ENCODE measurements at places on chromosomes 2 and 18.
A peak's percentile ranks its signal among the peaks of the same experiment; 100 is the strongest.

GRCh38 chr2:28063492-28063962 is 173.0 kb downstream of the BABAM2 start:
- no peak for DNase-seq

DNA sequence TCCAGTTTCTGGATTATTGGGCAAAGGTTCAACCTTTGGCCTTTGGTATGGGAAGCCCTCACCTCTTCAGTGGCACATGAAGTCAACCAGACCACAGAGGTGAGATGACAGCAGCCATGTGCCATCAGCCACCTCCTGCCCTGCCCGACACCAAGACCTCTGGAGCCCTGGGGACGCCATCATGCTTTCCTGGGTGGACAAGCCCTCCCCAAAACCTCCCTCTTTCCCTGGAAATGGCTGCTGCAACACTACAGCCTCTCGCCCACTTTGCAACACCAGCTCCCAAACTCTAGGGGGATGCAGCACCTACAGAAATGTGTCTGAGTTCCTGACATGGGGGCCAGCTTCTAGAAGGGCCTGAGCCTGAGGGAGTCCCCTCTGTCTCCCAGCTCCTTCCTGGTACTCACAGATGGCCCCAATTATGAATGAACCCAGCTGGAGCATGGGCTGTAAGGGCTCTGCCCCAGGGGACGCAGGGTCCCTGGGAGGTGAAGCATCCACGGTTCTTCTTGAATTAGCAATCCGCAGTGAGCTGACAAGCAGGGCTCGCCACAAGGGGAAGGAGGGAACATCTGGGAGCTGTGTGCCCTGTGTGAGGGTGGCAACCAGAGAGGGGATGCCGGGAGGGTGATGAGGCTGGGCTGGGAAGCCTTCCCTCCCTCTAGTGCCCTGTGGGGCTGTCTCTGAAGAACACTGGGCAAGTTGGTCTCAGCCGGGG is 268.5 kb upstream of the HDAC4 start:
- no peak for DNase-seq

- no peak for DNase-seq
Observed at GRCh38 chr2:239944694-239945551, 80.2 kb downstream of the NDUFA10 start.

DNA sequence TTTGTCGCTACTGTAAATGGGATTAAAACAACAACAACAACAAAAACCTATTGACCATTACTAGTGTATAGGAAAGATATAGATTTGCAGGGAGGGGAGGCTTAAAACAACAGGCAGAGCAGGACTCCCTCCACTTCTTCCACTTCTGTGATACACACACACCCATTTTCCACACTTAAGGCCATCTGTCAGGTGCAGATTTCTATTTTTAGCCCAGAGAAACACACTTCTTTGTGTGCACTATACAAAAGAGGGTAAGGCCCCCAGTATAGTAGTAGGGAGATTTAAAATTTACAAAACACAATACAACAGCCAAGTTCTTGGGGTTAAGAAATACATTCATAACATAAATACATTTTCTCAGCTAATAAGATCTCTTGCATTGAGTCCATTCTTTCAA is 22.4 kb downstream of the PTPN2 start:
- no peak for DNase-seq

DNA sequence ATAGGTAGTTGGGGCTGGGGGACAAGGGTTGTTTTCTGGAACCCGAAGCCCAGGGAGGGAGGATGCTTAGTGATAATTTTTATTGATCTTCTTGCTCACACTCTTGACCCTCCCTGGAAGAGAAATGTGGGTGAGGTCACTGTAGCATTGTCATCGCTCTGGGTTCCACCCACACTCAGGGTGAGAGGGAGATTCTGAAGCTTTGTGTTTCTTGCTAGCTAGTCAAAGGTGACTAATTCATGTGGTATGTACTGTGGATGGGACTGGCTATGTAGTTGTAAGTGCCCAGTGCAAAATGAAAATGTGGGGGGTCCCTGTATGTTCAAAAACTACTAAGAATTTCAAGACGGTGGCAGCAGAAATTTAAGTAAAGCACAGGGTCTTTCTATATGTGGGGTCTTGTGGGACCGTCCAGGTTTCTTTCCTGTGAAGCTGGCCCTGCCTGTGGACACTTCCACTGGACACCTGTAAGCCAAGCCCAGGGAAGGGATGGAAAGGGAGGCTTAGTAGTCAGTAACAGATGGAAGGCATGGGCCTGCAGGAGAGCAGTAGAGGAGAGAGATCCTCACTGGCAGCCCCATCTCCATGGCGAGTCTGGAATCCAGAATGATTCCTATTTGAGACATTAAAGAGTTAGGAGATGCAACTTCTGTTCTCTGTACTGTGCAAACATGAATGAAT is 35.0 kb downstream of the TSN start:
- no peak for DNase-seq

DNA sequence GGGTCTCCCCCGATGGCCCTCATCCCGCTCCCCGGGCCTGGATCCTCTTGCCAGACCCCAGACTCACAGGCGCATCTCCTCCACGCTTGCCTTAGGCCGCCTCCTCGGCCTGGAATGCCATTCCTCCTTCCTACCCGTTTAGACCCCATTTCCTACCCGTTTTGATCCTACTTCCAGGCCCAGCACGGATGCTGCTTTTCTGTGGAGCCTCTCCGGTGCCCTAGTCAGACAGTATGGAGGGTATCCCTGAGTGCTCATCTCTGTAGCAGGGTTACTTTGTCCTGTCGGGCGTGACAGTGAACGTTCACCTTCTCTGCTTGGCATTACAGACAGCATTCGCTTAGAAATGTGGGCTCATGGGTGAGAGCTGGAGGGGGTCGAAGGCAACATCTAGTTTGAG is 9.3 kb downstream of the TOGARAM2 start:
- no peak for DNase-seq

GRCh38 chr2:128410035-128410757 is 91.5 kb upstream of the HS6ST1 start:
- no peak for DNase-seq

- no peak for DNase-seq
Observed at GRCh38 chr2:160287476-160287875, 87.4 kb upstream of the ITGB6 start.

GRCh38 chr2:78541088-78541450 is 484.4 kb upstream of the REG3G start:
- DNase-seq, result no peak

DNA sequence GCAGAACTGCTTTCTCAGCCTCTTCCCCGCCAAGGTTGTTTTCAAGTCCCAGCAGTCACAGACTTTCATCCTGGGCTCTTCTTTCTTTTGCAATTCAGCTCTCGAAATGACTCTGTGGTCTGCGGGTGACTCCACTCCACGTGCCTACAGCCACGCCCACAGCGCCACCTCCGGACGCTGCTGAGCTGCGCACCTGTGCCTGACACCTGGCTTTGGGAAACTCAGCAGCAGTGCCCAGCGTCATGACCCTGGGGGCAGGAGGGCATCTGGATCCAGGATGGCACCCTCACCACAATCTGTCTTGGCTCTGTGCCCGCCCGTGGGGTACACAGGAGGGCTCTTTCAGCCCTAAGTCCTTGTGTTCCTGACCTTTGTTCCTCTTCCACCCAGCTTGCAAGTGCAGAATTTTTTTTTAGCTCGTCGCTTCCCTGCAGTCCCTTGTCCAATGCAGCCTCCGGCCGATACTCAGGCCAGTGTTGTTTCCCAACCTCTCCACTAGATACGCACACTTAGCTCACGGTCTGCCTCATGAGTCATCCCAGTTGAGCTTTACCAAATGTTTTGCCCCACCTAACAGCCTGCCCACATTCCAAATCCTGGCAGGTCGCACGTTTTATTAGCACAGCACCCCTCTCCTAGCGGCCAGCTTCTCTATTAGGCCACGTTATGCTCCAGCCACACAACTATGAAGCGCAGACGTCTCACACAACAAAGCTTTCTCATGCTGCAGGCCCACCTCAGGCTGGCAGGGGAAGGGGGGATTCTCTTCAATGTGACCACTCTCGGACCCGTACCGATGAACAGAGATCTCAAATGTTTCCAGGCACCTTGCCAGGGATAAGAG is 6.5 kb upstream of the CAPN10 start:
- DNase-seq, result no peak

DNA sequence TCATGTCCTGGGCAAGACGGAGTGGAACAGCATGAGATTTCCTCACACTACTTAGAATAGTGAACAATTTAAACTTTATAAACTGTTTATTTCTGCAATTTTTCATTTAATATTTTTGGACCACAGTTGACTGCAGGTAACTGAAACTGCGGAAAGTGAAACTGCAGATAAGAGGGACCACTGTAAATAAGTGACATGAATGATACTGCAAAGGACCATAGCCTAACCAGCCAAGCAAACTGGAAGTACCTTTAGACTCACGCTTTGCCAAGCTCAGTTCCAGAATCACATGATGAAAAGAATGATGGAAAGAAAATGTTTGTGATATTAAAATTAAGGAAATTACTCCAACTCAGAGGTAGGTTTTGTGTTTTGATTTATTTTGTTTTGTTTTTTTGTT is 94.6 kb upstream of the ITGA4 start:
- DNase-seq, result no peak

GRCh38 chr2:77579076-77579769 is 57.0 kb upstream of the LRRTM4 start:
- no peak for DNase-seq

DNA sequence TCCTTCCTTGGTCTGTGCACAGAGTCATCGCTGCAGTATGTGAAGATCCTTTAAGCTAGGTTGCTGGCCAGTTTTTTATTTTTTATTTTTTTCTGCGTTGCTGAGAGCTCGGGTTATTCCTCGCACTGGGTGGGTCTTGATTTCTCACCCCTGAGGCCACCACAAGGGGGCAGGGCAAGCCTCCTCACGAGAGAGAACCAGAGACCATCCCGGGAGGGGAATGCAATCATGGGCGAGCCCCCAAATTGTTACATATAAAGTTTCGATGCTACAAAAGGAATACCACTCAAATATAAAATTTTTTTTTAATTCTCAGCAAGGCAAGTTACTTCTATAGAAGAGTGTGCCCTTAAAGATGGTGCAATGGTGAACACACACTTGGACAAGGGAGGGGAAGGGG is 24.9 kb downstream of the HTR2B start:
- DNase-seq, result no peak

- peak; percentile 91 for DNase-seq
Observed at GRCh38 chr2:27409321-27410073, at the start of gene PPM1G. Gene PPM1G, minus strand, starts transcription at chr2:27409591. Its CDS starts 169 bp downstream, at chr2:27409422.

DNA sequence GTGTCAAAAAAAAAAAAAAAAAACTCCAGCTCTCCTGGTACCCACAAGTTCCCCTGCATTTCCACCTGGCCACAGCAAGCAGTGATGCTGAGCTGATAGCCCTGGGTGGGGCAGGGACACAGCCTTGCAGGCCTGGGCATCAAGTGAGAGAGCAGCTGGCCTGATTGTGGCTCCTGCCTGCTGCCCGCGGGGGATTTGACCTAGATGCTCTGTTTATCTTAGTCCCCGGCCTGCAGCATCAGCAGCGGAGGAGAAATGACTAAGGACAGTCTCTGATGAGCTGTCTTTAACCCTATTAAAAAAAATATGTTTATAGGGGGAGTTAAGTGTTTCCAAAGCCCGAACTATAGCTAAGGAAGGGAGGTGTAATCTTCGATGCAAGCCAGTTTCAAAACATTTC is 102.6 kb downstream of the MTCL1 start:
- no peak for DNase-seq

DNA sequence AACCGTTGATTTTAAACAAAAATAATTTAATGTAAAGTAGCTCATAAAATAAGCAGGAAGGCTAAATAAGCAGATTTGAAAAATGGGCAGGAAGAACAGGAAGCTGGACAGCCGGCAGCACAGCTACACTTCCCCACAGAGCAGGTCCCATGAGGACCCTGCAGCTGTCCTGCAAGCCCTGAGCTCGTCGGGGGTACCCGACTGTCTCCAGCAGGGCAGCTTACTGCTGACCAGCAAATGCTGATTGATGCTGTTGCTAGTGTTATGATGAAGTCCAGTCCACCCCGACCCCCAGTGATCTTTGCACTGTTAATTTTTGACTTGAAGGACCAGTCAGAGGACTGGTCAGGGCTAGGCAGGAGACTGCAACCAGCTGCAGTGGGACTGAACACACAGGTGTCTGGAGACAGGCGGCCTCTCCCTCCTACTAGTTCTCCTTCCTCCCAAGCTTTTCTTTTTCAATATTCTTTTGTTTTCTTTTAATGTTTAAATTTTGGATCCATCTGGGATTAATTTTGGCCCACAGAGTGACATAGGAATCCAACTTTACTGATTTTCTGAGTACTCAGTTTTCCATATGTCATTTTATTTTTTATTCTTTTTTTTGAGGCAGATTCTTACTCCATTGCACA is 27.7 kb downstream of the POLE4 start:
- DNase-seq, result no peak

GRCh38 chr18:45044787-45045186 is 364.1 kb downstream of the SETBP1 start:
- DNase-seq, result no peak

DNA sequence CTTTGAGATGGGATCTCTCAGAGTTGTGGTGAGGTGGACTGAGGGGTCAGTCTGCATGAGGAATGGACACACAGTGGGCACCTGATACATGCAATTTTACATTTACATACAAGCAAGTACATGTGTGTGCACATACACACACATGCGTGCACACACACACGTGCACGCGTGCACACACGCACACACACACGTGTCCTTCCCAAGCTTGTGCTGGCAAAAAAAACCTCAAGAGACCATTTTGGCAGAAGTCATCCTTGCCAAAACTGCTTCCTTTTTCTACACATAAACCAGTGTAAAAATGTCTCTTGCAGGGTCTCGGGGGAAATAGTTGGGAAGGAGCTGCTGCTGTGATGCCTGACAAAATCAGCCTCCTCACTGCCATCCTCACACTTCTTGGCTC is 279.5 kb upstream of the POU3F3 start:
- no peak for DNase-seq

DNA sequence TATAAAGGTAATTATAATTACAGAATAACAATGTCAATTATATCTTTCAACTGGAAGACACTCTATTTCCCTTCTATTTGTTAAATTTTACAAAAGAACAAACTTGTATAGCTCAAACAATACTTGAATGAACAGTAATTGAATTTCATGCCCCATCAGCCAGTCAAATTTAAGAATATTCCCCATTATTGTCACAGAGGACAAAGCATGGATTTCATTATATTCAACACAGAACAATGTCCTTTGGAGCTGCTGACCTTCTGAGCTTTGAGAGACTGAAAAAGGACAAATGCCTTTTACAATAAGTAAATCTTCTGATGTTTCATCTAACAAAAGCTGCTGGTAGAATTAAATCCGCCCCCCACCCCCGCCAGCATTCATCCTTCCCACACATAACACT is 187.5 kb upstream of the MC4R start:
- no peak for DNase-seq

DNA sequence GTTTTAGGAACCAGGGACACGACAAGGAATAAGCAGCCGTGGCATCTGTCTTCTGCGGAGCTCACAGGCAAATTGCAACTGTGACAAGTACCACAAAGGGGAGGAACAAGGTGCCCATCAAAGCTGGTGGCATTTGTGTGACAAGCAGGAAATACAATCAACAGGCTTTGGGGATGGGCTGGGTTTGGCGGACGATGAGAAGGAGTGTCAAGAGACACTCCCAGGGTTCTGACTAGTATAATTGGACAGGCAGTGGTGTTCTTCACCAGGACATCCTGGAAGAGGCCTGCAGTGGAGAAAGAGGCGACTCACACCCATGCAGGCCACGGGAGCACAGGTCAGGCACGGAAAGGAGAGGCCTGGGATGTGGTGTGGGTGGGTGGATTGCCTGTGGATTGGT is 14.2 kb upstream of the SPATA3 start:
- no peak for DNase-seq
